Activated CD8-positive, alpha-beta memory T cell treated with anti-CD3 and anti-CD28 coated beads for 24 hours (primary cell): ENCODE measurements at places on chromosomes 3 and 15.

DNA sequence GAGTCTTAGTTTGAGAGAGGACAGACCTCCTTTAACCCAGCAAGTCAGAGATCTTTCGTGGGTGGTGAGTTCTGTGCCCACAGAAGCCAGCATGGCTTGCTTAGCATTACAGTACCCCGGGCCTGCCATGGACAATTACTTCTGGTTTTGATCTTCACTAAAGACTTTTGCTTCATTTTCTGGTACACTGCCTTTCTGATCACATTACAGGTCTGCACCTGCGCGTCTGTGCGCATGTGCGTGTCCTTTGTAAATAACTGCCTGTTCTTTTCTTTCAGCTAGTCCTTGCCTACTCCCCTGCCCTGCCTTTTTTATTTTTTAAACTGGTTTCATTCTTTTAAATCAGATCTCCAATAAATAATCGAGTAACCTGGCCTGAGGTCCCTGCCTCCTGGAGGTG, 57.1 kb upstream of the CMTM8 start:
- DNase-seq: no peak

- no peak for DNase-seq
Observed at GRCh38 chr3:55191911-55192775, 264.3 kb upstream of the LRTM1 start.

GRCh38 chr3:104855702-104856101, 511.0 kb upstream of the ALCAM start:
- DNase-seq: no peak

DNA sequence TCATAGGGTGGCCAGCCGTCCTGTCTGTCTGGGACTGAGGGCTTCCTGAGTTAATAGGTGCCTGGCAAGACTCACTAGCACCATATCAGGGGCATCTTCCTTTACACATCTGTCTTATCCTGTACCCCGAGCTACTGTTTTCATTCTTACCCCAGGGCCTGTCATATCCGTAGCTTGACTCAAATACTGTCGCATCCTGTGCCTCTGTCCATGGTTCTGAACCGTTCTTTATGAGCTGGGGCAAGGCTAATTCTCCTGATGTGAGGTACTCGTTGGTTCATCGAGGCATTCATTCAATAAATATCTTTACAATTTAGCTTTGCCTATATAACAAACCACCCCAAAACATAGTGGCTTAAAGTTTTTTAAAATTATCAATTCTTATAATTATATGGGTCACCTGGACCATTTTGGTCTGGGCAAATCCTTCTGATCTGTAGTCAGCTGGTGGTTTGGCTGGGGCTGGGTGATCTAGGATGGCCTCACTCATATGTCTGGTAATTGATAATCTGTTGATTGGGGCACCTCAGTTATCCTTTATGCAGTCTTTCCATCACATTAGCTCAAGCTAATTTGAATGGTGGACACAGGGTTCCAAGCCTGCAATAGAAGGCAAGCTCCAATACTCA, 121.2 kb downstream of the TLE3 start:
- peak; percentile 68 for DNase-seq

DNA sequence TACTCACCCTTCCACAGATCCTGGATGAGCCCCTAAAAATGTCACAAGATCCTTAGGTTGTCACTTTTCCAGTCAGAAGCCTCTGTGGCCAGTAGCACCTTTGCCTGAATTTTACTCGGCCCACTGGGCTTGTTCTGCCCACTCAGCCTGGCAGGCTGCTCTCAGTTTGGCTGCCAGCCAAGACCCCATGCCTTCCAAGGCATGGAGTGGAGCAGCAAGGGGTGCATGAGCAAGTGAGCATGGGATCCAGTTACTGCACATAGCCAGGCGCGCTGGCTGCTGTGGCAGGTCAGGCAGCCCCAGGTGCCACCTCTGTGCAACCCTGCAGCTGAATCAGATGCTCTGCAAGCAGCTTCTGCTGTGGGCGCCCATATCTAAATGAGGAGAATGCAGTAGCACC, 79.3 kb downstream of the CGGBP1 start:
- no peak for DNase-seq

GRCh38 chr3:21524133-21524532, 226.9 kb downstream of the ZNF385D start:
- DNase-seq: no peak
